ENCODE measurements at places on chromosomes 6 and 20. TPM values are rescaled to one million over a fixed set of nuclear protein-coding genes. Genes with fewer than 3 reads are reported as not detected.

DNA sequence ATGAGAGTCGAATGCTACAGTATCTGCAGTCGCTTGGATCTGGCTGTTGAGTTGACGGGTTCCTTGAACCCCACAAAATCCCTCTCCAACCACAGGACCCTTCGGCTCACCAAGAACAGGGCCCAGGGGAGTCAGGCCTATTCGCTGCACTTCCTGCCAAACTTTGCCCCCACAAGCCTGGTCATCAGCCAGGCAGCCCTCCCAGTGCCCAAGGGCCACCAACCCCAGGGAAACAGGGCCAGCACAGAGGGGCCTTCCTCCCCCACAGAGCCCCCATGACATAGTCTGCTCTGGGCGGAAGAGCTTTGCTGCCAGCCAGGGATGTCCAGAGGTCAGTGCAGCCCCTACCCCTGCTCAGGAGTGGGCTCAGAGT lies 34.5 kb upstream of the MRGBP start:
- H3K36me3 ChIP-seq, result no peaks in the 10 kb centered on the region
- peaks cover 5% of the 10 kb centered on the region for H3K27me3 ChIP-seq
- no peak for DNase-seq
- H3K4me3 ChIP-seq, result no peak overlapping the region

DNA sequence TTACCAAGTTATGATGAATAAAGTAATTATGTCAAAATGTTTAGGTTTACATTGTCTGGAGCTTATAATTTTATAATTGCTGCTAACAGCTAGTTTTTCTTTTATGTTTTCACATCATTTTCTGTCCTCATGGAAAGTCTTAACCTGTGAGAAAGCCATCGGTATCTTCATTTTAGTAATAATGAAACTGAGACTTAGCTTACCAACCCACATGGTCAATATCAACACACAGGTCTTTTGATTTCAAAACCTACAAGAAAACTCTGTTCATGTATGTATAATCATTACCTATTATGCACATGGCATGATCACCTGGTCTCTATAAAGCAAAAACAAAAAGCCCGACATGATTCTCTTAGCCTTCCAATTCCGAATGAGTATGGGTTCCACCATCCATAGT lies 61.9 kb downstream of the KCNQ5 start:
- peaks cover 11% of the 10 kb centered on the region for H3K4me1 ChIP-seq
- peak overlapping the region; percentile 23 for H3K4me3 ChIP-seq
- no peak for DNase-seq
- H3K27ac ChIP-seq, result no peak overlapping the region

LPA gene
- not detected for total RNA-seq

DNA sequence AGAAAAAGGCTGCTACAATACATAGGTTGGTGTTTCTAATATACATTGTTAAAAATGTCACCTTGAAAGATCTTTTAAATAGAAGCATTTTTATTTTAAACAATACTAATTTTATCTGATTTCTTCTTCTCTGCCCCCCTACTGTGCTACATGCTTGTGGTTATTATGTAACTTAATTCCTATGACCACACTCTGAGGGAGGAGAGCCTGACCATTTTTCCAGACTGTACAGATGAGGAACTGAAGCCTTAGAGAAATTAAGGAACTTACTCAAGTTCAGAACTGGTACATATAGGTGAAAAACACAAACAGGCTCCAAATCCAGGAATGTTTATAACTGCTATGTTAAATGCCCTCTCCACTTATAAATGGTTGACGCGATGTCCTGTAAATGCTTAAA lies 43.4 kb upstream of the ARHGAP18 start:
- H3K36me3 ChIP-seq, result no peaks in the 10 kb centered on the region

DNA sequence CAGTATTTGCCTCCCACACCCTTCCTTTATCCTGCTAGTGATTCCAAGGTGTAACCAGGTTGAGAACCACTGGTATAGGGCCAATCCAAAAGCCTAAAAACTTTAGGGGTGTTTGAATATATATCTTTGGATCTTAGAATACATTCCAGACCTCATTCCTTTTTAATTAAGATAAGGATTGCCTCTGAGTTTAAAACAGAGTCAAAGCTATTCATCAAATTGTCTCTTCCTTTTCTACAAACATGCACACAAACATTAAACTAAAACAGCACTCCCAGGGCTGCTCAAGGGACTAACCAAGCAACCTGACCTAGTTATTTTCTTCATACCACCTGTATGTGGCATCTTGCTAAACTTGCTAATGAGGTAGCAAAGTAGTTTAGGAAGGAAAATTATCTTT lies 22.1 kb upstream of the COL9A1 start:
- H3K36me3 ChIP-seq, result no peaks in the 10 kb centered on the region
- no peak for DNase-seq
- no peaks in the 10 kb centered on the region for H3K4me1 ChIP-seq
- H3K27me3 ChIP-seq, result peaks cover 11% of the 10 kb centered on the region
- no peak overlapping the region for H3K27ac ChIP-seq

DNA sequence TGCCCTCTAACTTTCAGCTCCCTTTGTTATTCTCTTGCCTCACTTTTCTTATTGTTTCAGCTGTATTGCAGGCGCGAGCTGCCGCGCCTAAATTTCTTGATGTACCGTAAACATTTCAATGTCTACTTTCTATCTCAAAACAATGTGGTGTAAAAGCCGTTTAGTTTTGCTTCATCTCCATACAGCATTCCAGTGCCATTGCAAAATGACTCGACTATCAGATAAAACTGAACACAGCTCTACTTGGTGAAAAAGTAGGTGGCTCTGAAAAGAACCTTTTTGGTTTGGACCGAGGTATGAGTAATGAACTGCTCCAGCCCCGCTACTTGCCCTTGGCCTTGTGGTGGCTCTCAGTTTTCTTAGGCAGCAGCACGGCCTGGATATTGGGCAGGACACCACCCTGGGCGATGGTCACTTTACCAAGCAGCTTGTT lies 74.6 kb downstream of the OR2B2 start:
- H3K27ac ChIP-seq, result no peak overlapping the region
- H3K4me3 ChIP-seq, result no peak overlapping the region
- no peak for DNase-seq
- H3K27me3 ChIP-seq, result no peaks in the 10 kb centered on the region
- H3K4me1 ChIP-seq, result peaks cover 40% of the 10 kb centered on the region
- H3K36me3 ChIP-seq, result peaks cover 9% of the 10 kb centered on the region

DNA sequence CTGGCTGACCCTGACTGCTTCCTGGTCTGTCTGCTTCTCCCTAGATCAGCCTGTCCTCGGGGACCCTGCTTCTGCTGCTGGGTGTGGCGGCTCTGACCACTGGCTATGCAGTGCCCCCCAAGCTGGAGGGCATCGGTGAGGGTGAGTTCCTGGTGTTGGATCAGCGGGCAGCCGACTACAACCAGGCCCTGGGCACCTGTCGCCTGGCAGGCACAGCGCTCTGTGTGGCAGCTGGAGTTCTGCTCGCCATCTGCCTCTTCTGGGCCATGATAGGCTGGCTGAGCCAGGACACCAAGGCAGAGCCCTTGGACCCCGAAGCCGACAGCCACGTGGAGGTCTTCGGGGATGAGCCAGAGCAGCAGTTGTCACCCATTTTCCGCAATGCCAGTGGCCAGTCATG lies 6.3 kb downstream of the NRSN2 start:
- no peak overlapping the region for H3K27ac ChIP-seq
- H3K4me1 ChIP-seq, result peaks cover 12% of the 10 kb centered on the region
- H3K27me3 ChIP-seq, result no peaks in the 10 kb centered on the region

- H3K36me3 ChIP-seq, result peaks cover 1% of the 10 kb centered on the region
- H3K4me3 ChIP-seq, result no peak overlapping the region
- peaks cover 12% of the 10 kb centered on the region for H3K27me3 ChIP-seq
Observed at GRCh38 chr20:20225325-20226043, 142.4 kb upstream of the INSM1 start.

- peaks cover 6% of the 10 kb centered on the region for H3K27me3 ChIP-seq
- H3K36me3 ChIP-seq, result no peaks in the 10 kb centered on the region
- no peak for DNase-seq
- H3K4me1 ChIP-seq, result no peaks in the 10 kb centered on the region
- H3K4me3 ChIP-seq, result no peak overlapping the region
Observed at GRCh38 chr6:119540417-119540816, 190.9 kb upstream of the MAN1A1 start.

COL12A1 gene
- not detected for total RNA-seq

- no peaks in the 10 kb centered on the region for H3K36me3 ChIP-seq
- DNase-seq, result no peak
- H3K4me3 ChIP-seq, result no peak overlapping the region
- H3K27ac ChIP-seq, result no peak overlapping the region
- H3K27me3 ChIP-seq, result no peaks in the 10 kb centered on the region
Observed at GRCh38 chr6:55530931-55531330, 48.1 kb downstream of the HMGCLL1 start.

- DNase-seq, result no peak
- no peaks in the 10 kb centered on the region for H3K27me3 ChIP-seq
- peaks cover 41% of the 10 kb centered on the region for H3K4me1 ChIP-seq
- peaks cover 7% of the 10 kb centered on the region for H3K36me3 ChIP-seq
Observed at GRCh38 chr6:158624684-158625682, 19.6 kb downstream of the DYNLT1 start.

SAPCD1 gene
- total RNA-seq, result 18.0 TPM

DNA sequence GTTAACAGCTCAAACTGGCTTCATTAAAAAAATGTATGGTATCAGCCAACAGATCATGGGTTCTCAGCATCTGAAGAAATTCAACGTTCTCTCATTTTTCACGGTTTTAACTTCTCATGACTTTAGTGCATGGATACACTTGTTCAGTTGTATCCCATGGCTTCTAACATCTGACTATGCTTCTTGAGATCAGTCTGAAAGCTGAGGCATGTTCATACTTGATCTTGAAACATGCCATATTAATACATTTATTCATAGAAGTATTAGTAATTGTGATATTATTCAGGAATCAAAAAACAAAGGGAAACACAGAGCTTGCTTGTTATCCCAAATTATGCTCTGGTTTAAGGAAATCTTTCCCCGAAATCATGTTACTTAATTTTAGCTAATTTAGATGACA lies 649.4 kb downstream of the PRKN start:
- no peak overlapping the region for H3K27ac ChIP-seq
- no peaks in the 10 kb centered on the region for H3K27me3 ChIP-seq
- DNase-seq, result no peak
- H3K4me3 ChIP-seq, result no peak overlapping the region
- H3K4me1 ChIP-seq, result no peaks in the 10 kb centered on the region
- H3K36me3 ChIP-seq, result no peaks in the 10 kb centered on the region

IP6K3 gene
- not detected for total RNA-seq

- H3K27me3 ChIP-seq, result no peaks in the 10 kb centered on the region
- H3K4me3 ChIP-seq, result no peak overlapping the region
- H3K4me1 ChIP-seq, result no peaks in the 10 kb centered on the region
- DNase-seq, result no peak
- no peak overlapping the region for H3K27ac ChIP-seq
Observed at GRCh38 chr6:82908661-82909060, 157.0 kb downstream of the UBE3D start.

MATN4 gene
- total RNA-seq, result 5.1 TPM

DNA sequence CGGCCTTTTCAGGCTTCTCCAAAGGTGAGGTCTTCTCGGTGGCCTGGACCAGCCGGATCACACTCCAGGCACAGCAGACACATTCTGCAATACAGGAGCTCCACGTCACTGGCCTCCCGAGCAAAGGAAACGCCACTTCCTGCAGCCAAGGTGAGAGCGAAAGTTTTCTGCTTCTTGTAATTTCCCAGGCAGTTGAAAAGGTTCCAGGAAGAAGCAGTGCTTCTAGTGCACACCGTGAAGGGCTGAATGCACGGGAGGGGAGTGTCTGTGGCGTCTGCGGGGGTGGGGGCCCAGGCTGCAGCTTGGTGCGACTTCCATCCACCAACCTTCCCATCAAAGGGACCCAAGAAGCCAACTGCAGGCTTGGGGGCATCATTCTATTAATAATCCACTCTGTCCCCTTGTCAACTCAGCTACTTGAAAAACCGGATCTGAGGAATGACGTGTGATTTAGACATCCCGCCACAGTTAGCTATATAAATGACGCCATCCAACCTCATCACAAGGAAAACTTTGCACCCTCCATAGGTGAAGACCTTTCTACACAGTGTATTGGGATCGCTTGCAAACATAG lies 61.1 kb downstream of the NFATC2 start:
- peaks cover 23% of the 10 kb centered on the region for H3K36me3 ChIP-seq
- no peaks in the 10 kb centered on the region for H3K27me3 ChIP-seq
- peak; percentile 44 for DNase-seq
- H3K27ac ChIP-seq, result peak overlapping the region; percentile 41

- no peaks in the 10 kb centered on the region for H3K27me3 ChIP-seq
- H3K4me3 ChIP-seq, result no peak overlapping the region
- DNase-seq, result no peak
- H3K27ac ChIP-seq, result no peak overlapping the region
Observed at GRCh38 chr6:55543633-55544309, 35.2 kb downstream of the HMGCLL1 start.

GRCh38 chr6:12233693-12234571 lies 56.2 kb upstream of the EDN1 start:
- H3K4me3 ChIP-seq, result peak overlapping the region; percentile 52
- H3K27me3 ChIP-seq, result no peaks in the 10 kb centered on the region
- peaks cover 1% of the 10 kb centered on the region for H3K36me3 ChIP-seq
- H3K27ac ChIP-seq, result no peak overlapping the region
- peaks cover 41% of the 10 kb centered on the region for H3K4me1 ChIP-seq

All from activated T-cell treated with anti-CD3 and anti-CD28 coated beads, Interleukin-2, amount 50 U/mL, for 72 hours (primary cell).